ENCODE measurements at places on chromosomes 7 and 10.

GRCh38 chr7:1214516-1214915 lies 18.2 kb upstream of the UNCX start:
- DNase-seq: no peak

GRCh38 chr7:45873355-45873754 lies 473 bp upstream of the CCDC201 start:
- no peak for DNase-seq

GRCh38 chr7:79050603-79051002 lies 402.9 kb downstream of the MAGI2 start:
- peak; percentile 48 for DNase-seq

- DNase-seq: peak; percentile 65
These were observed 648.3 kb downstream of the TNS3 start for GRCh38 chr7:46933596-46933995.

GRCh38 chr10:76675951-76676587 lies 961.5 kb downstream of the KCNMA1 start:
- DNase-seq: peak; percentile 63

DNA sequence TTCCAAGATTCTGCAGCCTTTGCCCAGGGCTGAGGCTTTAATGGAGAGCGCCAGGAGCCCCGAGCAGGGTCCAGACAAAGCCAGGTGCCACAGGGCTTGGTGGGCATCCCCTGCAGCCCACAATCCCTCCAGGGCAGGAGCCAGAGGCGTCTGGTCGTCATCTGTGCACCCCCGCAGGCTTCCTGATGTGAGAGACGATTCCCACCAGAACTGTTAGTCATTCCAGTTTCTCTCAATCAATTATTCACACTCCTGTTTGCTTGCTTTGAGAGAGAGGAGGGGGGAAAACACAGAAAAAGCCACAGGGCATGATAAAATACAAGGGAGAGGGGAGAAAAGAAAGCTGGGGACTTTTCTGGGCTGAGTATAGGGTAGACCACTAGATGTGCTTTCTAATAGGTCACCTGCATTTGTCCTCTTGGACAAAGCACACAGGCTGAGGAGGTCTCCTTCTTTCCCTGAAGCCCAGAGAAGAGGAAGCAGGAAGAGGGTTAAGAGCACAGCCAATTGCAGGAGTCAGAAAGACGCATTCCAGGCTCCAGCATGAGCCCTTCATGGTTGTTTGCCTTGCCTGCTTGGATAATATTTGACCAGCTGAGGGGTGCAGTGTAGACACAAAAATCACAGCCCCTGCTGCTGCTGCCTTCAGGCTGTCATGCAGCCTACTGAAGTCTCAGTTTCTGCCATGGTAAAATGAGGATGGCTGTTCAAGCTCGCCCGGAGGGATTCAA lies 194.4 kb downstream of the PLXNA4 start:
- DNase-seq: no peak

- DNase-seq: no peak
These were observed 105.8 kb upstream of the ANK3 start for GRCh38 chr10:60495338-60496055.

All from amniotic epithelial cell (primary cell).